Activated CD4-positive, alpha-beta memory T cell treated with anti-CD3 and anti-CD28 coated beads, Interleukin-2, amount 10 ng/mL, durations not matched to agents 7 days and 5 days (primary cell): ENCODE measurements at places on chromosomes 11 and 22.

DNA sequence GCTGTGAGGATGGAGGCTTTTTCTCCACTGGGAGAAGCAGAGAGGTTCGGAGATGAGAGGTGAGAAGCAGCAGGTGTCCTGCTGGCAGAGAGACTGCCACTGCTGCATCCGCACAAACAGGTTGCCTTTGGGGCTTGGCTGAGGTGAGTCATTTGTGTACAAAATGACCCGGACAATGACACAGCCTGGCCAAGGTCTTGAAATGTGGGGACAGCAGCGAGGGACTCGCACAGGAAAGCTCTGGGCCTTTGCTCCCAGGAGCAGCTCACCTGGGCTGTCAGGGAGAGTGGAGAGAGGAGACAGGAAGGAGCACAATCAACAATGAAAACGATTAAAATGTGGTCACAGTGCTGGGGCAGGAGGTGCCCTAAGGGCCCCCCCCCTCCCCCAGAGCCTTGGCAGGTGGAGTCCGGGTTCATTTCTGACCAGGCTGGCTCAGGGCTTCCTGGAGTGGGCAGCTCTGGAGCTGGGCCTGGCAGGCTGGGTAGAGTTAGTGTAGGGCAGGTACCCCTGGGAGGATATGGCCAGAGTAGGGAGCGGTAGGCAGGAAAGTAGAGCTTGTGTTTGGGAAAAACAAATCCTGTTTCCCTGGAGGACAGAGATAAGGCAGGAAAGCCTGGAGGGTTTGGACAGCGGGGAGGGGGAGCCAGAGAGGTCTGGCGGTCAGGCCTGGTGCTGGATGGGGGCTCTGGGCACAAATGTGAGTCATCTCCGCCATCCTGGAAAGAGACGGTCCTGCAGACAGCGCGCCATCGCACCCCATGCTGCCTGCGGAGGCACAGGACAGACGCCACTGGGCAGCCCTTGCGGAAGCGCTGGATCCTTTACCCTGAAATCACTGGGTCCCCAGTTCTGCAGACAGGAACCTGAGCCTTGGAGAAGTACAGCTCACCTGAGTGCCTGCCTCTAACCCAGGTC, 37.8 kb upstream of the CELSR1 start:
- no peak for DNase-seq
- H3K27me3 ChIP-seq: peaks cover 4% of the 10 kb centered on the region
- peaks cover 42% of the 10 kb centered on the region for H3K4me1 ChIP-seq
- peak overlapping the region; percentile 70 for H3K4me3 ChIP-seq

- H3K36me3 ChIP-seq: peaks cover 19% of the 10 kb centered on the region
- no peak overlapping the region for H3K4me3 ChIP-seq
- H3K27me3 ChIP-seq: no peaks in the 10 kb centered on the region
- H3K27ac ChIP-seq: no peak overlapping the region
Observed at GRCh38 chr11:46710821-46711269, 8.2 kb upstream of the F2 start.

DNA sequence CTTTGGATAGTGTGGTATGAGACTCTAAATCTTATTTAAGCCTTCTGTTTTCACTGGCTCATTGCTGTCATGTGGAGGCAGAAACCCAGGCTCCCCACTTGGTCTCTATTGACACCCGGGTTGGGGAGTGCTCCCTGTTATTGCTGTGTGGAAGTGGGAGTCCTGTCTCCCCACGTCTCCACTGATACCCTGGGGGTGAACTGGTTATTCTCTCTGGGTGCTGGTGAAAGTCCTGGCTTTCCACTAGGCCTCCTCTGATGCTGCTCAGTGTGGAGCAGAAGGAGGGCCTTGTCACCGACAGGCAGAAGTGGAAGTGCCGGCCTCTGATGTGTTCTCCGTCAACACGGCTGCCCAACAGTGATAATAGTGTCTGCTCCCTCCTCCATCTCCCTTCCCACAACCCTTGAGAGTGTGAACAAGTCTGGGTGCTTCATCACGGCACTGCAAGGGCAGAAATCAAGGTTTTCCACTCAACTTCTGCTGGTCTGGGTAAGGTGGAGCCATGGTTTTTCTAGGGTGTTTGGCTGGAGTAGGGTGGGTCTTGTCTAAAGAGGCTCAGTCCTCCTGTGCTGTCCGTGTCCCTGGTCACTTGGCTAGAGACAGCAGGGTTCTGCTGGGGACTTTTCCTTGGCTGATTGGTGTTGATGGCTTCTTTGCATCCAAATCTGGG, 240.7 kb upstream of the B3GAT1 start:
- no peak overlapping the region for H3K4me3 ChIP-seq
- DNase-seq: no peak
- no peaks in the 10 kb centered on the region for H3K4me1 ChIP-seq
- H3K36me3 ChIP-seq: no peaks in the 10 kb centered on the region
- H3K27ac ChIP-seq: no peak overlapping the region
- H3K27me3 ChIP-seq: peaks cover 18% of the 10 kb centered on the region

GRCh38 chr11:88348870-88349269, 11.3 kb upstream of the CTSC start:
- no peak overlapping the region for H3K4me3 ChIP-seq
- no peak overlapping the region for H3K27ac ChIP-seq
- H3K4me1 ChIP-seq: peaks cover 33% of the 10 kb centered on the region
- H3K27me3 ChIP-seq: no peaks in the 10 kb centered on the region
- DNase-seq: no peak

GRCh38 chr22:30265823-30266444, 717 bp downstream of the OSM start:
- H3K4me3 ChIP-seq: peak overlapping the region; percentile 99
- peak; percentile 88 for DNase-seq
- H3K36me3 ChIP-seq: peaks cover 80% of the 10 kb centered on the region
- peaks cover 67% of the 10 kb centered on the region for H3K4me1 ChIP-seq
- H3K27ac ChIP-seq: peak overlapping the region; percentile 100

DNA sequence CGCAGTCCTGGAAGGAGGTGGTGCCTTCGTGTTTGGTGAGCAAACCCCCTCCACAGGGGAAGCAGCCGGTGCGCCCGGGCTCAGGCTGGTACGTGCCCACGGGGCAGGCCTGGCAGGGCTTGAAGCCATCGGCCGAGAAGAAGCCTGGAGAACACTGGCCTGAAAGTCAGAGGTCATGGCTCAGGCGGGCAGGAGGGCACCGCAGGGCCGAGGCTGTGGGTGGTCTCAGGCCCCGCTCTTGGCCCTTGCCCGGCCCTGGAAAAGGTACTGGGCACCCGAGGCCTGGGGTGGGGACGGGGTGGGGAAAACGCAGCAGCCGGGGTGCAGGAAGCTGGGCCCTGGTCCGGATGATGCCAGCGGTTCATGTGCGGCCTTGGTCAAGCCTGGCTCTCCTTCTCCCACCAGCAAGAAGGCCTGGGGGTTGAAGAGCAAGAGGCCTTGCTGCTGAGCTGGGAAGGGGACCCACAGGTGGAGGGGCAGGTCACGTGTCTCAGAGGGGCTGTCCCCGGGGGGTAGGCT, 25.6 kb upstream of the TTLL12 start:
- no peak for DNase-seq
- no peak overlapping the region for H3K27ac ChIP-seq
- H3K4me1 ChIP-seq: no peaks in the 10 kb centered on the region
- H3K27me3 ChIP-seq: no peaks in the 10 kb centered on the region
- no peak overlapping the region for H3K4me3 ChIP-seq

DNA sequence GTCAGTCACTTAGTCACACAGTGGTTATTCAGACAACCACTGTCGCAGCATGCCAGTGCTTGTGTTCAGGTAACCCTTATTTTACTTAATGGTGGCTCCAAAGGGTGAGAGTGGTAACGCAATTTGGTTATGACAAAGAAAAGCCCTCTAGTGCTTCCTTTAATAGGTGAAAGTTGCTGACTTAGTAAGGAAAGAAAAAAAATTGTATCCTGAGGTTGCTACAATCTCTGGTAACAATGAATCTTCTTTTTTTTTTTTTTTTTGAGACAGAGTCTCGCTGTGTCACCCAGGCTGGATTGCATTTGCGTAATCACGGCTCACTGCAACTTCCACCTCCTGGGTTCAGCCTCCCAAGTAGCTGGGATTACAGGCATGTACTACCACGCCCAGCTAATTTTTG, 64.5 kb downstream of the C11orf91 start:
- DNase-seq: no peak
- H3K27me3 ChIP-seq: peaks cover 13% of the 10 kb centered on the region
- H3K4me1 ChIP-seq: no peaks in the 10 kb centered on the region
- H3K4me3 ChIP-seq: no peak overlapping the region

GRCh38 chr11:17976651-17977050, 36.2 kb downstream of the SERGEF start:
- no peaks in the 10 kb centered on the region for H3K4me1 ChIP-seq
- peaks cover 5% of the 10 kb centered on the region for H3K36me3 ChIP-seq
- no peaks in the 10 kb centered on the region for H3K27me3 ChIP-seq
- no peak for DNase-seq

DNA sequence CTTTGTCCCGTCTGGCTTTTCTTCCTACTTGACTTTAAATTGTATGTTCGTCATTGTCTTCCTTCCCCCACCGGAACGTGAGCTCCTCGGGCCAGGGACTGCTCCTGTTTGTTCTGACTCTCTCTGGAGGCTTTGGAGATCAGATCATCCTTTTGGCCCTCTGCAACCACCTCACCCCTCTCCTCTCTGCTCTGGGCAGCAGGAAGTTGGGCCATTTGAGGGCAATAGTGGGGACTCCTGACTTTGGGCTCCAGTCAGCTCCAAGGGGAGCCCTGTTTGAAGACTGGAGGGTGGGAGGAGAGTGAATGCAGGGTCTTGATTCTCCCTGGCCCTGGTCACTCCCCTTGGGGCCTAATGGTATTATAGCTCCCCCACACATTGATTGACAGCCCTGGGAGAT, 186.3 kb upstream of the B3GAT1 start:
- no peak overlapping the region for H3K27ac ChIP-seq
- DNase-seq: peak; percentile 14
- no peak overlapping the region for H3K4me3 ChIP-seq

DNA sequence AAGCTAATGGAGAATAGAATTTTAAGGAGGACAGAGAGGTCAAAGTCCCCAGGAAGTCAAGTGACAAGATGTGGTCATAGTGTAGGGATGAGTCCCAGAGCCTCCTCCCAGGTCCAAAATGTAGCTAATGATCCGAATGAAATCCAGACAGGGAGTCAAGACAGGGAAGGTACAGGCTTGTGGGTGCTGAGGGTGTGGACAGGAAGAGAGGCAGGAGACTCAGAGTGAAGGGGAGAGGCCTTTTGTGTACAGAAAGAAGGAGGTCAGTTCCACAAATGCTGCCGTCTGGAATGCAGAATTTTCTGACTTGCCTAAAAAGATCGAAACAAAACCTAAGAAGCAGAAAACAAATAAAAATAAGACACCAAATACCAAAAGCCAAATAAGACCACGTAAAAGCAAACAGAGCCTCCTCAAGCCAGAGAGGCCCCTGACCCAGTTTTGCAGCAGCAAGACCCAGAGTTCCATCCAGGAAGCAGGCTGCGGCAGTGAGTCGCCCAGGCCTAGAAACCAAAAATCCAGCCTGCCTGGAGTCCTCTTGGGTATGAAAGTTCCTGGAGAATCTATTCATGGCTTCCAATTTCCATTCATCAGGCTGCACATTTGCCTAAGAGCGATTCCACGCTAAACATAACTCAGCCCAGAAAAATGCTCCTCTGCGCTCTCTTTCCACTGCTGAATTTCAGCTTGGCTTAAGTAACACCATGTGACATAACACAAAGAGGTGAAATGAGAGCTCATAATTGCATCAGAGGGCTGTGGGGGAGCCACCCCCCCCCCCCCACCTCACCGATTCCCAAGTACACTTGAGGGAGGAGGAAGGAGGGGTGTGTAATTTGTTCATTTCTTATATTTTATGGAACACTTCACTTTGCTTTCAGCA, 71.2 kb downstream of the KIRREL3 start:
- DNase-seq: no peak
- H3K36me3 ChIP-seq: no peaks in the 10 kb centered on the region
- H3K4me3 ChIP-seq: no peak overlapping the region
- no peaks in the 10 kb centered on the region for H3K27me3 ChIP-seq
- no peak overlapping the region for H3K27ac ChIP-seq

GRCh38 chr22:17980015-17980590, 44.3 kb downstream of the MICAL3 start:
- peaks cover 40% of the 10 kb centered on the region for H3K4me1 ChIP-seq
- peak overlapping the region; percentile 37 for H3K4me3 ChIP-seq
- DNase-seq: no peak

DNA sequence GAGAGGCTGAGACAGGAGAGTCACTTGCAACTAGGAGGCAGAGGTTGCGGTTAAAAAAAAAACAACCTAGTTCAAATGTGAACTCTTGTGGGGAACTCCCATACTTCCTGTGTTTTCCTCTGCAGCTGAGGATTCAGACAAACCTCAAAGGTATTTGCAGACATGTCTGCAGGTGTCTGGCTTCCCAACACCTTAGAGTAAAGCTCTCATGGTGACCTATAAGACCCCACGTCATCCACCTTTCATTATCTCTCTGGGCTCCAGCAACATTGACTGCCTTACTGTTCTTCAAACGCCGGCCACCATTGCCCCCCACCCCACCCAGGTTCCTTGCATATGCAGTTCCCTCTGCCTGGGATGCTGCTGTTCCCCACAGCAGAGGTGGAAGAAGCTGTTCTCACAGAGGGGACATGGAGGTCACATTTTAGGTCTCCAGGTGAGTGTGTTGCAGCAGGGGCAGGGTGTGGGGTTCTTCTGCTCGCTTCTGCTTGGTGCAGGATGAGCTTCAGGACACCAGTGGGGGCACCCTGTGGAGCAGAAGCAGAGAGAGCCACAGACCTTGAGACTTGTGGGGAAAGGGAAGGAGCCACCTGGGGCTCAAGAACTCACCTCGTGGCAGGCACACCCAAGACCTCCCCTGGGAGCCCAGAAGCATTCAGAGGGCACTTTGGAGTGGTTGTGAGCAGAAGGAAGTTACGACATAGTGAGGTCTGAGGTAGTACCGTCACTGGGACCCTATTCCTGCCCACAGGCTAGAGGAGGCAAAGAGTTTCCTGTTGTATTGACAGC, 203.2 kb downstream of the CSNK2A3 start:
- no peaks in the 10 kb centered on the region for H3K27me3 ChIP-seq
- peak; percentile 51 for DNase-seq
- peaks cover 9% of the 10 kb centered on the region for H3K36me3 ChIP-seq

DNA sequence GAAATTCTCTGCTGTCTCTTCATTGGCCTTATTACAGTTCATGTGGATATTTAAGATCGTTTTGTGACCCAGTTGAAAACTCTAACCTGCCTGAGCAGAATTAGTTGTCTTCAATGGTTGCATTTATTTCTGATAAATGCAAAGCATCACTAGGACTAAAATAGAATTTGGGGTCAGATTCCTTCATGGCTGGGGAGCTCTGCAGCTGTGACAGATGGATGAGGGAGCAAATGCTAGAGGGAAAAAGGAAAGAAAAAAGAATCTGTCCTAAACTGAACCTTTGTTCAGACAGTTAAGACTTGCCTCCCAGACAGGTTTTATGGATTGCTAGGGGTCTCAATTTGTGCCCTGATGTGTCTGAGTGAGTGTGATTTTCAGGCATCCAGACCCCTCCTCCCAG, 113.0 kb downstream of the SYT9 start:
- no peak overlapping the region for H3K4me3 ChIP-seq
- no peak for DNase-seq
- peaks cover 2% of the 10 kb centered on the region for H3K27me3 ChIP-seq
- no peaks in the 10 kb centered on the region for H3K36me3 ChIP-seq

GRCh38 chr11:111406589-111406988, 27.5 kb upstream of the POU2AF1 start:
- no peak overlapping the region for H3K27ac ChIP-seq
- H3K4me3 ChIP-seq: no peak overlapping the region
- H3K36me3 ChIP-seq: peaks cover 3% of the 10 kb centered on the region
- DNase-seq: no peak
- H3K4me1 ChIP-seq: peaks cover 21% of the 10 kb centered on the region
